ENCODE measurements at places on chromosomes 7 and 10.

GRCh38 chr7:41977151-41977651 is 259.8 kb downstream of the GLI3 start:
- DNase-seq = peak; percentile 51

GRCh38 chr7:115352375-115352774 is 430.5 kb downstream of the MDFIC start:
- DNase-seq = no peak

DNA sequence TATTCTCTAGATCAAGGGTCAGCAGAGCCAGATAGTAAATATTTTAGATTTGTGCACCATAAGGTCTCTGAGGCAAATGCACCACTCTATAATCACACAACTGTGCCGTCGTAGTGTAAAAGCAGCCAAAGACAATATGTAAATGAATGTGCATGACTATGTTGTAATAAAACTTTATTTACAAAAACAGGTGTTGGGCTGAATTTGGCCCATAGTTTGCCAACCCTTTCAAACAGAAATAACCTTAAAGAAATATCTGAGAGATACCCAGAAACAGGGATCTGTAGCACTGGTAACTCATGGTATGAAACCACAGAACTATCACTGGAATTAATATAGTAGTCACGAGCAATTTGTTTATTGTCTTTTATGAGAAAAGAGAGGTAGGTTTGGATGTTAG is 86.0 kb downstream of the ARID5B start:
- no peak for DNase-seq

- no peak for DNase-seq
Measured at GRCh38 chr7:90250601-90251303, 5.8 kb downstream of the CFAP69 start.

- no peak for DNase-seq
Measured at GRCh38 chr7:14762561-14762960, 140.0 kb downstream of the DGKB start.

- DNase-seq = no peak
Measured at GRCh38 chr10:32253276-32253675, 93.7 kb downstream of the EPC1 start.

DNA sequence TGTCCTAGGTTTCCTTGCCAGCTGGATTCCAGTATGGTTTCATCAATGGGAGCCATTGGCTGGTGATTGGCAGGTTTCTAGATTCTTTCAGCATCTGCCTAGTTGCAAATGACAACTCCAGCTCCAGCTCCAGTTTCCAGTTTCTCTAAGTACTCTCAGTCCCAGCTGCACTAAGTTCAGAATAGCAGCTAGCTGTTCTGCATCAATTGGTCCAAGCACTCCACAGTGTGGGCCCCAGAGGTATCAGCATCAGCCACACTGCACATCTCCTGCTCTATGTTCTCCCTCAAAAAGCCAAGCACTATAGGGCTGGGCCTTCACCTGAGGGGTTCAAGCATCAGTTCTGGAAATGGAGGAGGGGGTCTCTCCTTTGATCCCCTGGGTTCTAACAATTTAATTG is 143.4 kb downstream of the VPS50 start:
- DNase-seq = no peak

- no peak for DNase-seq
Measured at GRCh38 chr7:132185150-132185549, 391.1 kb downstream of the PLXNA4 start.

DNA sequence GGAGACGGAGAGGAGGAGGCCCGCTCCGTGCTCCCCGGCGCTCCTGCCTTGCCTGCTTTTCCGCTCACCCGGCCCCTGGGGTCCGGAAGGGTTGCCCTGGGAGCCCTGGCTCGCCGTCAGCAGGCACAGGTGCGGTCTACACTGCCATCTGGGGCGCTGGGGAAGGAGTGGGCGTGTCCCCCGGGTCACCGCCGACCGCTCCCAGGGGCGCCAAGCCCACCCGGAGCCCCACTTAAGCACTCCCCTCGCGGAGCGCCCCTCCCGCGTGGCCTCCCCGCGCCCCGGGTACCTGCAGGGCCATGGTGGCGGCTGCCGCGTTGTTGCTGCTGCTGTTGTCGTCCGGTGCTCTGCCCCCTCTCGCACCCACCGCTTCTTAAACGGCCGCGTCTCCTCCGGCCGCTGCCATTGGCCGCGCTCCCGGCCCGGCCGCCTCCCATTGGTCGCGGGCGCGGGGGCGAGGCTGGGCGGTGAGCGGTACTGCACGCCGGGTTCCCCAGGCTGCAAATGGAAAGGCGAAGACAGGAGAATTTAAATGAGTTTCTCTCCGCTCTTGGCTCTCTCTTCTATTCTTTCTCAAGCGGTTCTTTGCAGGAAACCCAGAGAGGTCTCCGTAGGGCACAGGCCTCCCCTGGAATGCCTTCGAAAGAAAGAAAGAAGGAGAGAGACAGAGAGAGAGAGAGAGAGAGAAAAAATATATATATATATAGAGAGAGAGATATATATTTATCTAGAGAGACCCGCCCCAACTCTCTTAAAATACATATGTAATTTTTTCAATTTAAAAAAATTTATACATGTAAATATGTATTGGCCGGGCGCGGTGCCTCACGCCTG is at the start of gene ACBD7:
TSS of gene ACBD7 (minus strand) at position 349 of the 834 bp plus-strand sequence. CDS start at position 301, 48 bp downstream.
- DNase-seq = peak; percentile 88

DNA sequence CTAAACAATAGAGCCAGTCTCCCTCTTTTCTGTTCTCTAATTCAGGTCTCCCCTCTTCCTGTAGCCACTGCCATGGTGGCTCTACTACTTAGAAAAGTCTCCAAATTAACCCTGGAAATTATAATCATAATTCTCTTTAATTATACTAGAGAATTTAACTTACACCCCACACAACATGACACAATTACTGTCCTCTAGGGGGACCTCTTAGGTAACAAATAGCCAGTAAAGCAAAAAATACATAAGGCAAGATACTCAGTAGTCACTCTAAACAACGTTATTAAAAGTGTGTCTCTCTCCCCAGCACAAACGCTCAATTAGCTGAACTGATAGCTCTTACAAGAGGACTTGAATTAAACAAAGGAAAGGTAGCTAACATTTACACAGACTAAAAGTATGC is 44.3 kb upstream of the ZNF107 start:
- DNase-seq = no peak

- no peak for DNase-seq
Measured at GRCh38 chr10:61958805-61959204, 57.3 kb downstream of the ARID5B start.

- no peak for DNase-seq
Measured at GRCh38 chr10:22133749-22134624, 83.8 kb downstream of the EBLN1 start.

GRCh38 chr7:128164061-128164954 is 76.8 kb upstream of the LEP start:
- DNase-seq = no peak
